ENCODE measurements at places on chromosomes 6 and 20. TPM values are rescaled to one million over a fixed set of nuclear protein-coding genes. Genes with fewer than 3 reads are reported as not detected.

CLPSL2 gene
- total RNA-seq: not detected

GRCh38 chr6:54097753-54098152, 13.5 kb upstream of the MLIP start:
- H3K27ac ChIP-seq: no peak overlapping the region
- no peak for DNase-seq
- H3K27me3 ChIP-seq: no peaks in the 10 kb centered on the region
- H3K4me3 ChIP-seq: no peak overlapping the region
- H3K4me1 ChIP-seq: no peaks in the 10 kb centered on the region

DNA sequence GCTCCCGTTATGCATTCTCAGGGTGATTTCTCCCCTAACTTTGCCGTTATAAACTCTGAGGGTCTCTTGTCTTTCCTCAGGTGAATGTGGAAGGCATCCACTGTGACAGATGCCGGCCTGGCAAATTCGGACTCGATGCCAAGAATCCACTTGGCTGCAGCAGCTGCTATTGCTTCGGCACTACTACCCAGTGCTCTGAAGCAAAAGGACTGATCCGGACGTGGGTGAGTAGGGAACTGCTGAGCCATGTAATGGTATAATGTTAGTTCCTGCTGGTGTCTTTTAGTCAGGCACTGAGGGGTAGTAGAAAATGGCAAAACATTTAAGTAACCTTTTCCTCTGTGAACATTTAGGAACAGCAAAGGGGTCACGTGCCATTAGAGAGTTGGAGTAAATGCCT, 395.4 kb downstream of the ARHGAP18 start:
- H3K4me1 ChIP-seq: no peaks in the 10 kb centered on the region
- no peak overlapping the region for H3K4me3 ChIP-seq
- H3K27me3 ChIP-seq: no peaks in the 10 kb centered on the region
- H3K36me3 ChIP-seq: no peaks in the 10 kb centered on the region
- no peak for DNase-seq
- H3K27ac ChIP-seq: no peak overlapping the region

DNA sequence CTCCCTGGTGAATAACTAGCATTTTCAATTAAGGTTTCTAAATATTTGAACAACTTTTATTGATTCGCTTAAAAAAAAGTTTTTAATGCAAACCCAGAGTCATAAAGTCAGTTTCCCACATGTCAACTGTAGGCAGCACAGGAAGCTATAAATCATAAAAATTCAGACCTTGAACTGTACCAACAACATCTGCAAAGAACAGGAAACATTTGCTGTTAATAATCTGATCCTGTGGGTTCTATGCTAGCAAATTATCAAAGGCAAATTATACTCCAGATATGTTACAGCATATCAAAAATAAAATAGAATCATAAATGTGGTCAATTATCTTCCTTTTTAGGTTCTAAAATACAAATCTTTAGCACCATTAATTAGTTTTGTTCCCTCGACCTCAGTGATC, 16.6 kb upstream of the MAP7 start:
- no peaks in the 10 kb centered on the region for H3K27me3 ChIP-seq
- no peak overlapping the region for H3K4me3 ChIP-seq
- H3K27ac ChIP-seq: no peak overlapping the region
- peaks cover 35% of the 10 kb centered on the region for H3K36me3 ChIP-seq
- H3K4me1 ChIP-seq: no peaks in the 10 kb centered on the region
- no peak for DNase-seq

DUSP15 gene
- 2.4 TPM for total RNA-seq

- no peak overlapping the region for H3K27ac ChIP-seq
- H3K36me3 ChIP-seq: peaks cover 68% of the 10 kb centered on the region
- no peaks in the 10 kb centered on the region for H3K4me1 ChIP-seq
- DNase-seq: no peak
- H3K4me3 ChIP-seq: no peak overlapping the region
- no peaks in the 10 kb centered on the region for H3K27me3 ChIP-seq
These were observed 37.9 kb upstream of the MYO6 start for GRCh38 chr6:75711173-75711572.

DNA sequence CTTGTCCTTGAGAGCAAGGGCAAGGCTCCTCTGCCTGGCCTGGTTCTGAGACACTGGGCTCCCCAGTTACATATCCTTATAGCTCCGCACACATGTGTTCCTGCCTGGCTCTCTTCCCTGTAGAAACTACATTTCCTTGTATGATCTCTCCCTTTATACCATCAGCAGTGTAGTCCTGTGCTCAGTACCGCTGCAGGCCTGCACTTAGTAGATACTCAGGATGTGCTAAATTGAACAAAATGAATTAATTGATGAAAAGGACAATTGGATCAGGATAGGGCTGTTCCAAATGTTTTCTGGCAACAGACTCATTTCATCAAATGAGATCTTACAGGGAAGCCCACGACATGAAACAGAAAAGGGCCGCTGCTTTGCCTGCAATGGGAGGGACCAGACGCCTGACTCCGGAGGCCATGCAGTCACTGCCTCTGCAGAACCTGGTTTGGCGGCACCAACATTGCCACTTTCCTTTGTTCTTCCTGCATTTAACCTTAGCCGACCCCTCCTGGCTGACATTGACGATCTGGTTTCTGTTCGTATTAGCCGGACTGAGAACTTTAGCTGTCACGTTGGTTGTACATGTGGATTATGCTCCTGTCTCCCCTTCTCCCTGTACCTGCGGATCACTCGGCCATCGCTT, 53.3 kb downstream of the CHMP4B start:
- H3K36me3 ChIP-seq: no peaks in the 10 kb centered on the region
- peaks cover 15% of the 10 kb centered on the region for H3K4me1 ChIP-seq
- no peaks in the 10 kb centered on the region for H3K27me3 ChIP-seq
- H3K27ac ChIP-seq: no peak overlapping the region
- DNase-seq: no peak

TBX18 gene
- 1.0 TPM for total RNA-seq

BFSP1 gene
- total RNA-seq: 2.7 TPM
